Cerebellar nuclear complex (tissue), 1 donor: ENCODE measurements at places on chromosomes 16 and 17.

- no peak for DNase-seq
Measured at GRCh38 chr17:39352511-39352910, 48.9 kb downstream of the FBXL20 start.

- DNase-seq, result no peak
Measured at GRCh38 chr16:53041320-53042051, 11.2 kb downstream of the CHD9NB start.

GRCh38 chr16:81076566-81077075, 417 bp downstream of the C16orf46 start:
- DNase-seq, result peak; percentile 79

- no peak for DNase-seq
Measured at GRCh38 chr17:35291802-35292201, 48.9 kb downstream of the SLFN5 start.

DNA sequence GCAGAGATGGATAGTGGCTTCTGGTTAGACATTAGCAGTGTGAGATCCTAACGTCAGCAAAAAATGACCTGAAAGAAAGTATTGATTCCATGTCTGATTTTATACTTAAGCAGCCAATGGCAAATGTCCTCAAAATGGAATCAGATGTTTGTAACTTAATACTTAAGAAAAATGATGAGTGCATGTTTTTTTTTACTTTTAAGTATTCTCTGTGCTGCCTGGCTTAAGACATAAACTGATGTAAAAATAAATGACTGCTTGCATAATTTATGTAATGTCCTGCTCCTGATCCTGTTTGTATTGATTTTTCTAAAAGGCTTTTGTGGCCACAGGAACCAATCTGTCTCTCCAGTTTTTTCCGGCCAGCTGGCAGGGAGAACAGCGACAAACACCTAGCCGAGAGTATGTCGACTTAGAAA, 7.4 kb downstream of the CBFB start:
- no peak for DNase-seq

DNA sequence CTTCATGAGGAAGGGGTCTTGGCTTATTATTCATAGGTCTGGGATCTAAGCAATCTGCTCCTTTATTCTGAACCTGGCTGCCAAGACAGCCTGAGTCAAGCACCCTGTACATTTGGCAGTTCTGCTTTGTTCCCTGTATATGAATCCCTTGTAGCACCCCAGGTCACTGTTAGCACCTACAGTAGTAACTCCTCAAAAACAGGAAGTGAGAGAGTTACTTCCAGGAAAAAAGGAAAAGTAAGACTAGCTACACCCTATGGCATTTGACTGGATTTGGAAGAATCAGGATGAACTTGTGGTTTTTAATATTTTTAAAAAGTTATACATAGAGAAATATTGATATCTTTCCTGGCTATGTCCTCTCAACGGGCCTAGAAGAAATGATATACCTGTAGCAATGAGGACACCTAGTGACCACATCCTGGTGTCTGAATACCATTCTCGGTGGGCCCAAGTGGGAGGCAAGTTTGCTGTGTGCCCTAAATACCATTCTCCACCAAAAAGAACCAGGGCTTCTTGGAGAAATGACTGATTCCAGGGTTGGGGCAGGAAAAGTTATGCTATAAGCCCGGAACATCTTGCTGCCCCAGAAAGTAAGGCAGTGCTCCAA, 9.9 kb downstream of the ANKRD40 start:
- no peak for DNase-seq

DNA sequence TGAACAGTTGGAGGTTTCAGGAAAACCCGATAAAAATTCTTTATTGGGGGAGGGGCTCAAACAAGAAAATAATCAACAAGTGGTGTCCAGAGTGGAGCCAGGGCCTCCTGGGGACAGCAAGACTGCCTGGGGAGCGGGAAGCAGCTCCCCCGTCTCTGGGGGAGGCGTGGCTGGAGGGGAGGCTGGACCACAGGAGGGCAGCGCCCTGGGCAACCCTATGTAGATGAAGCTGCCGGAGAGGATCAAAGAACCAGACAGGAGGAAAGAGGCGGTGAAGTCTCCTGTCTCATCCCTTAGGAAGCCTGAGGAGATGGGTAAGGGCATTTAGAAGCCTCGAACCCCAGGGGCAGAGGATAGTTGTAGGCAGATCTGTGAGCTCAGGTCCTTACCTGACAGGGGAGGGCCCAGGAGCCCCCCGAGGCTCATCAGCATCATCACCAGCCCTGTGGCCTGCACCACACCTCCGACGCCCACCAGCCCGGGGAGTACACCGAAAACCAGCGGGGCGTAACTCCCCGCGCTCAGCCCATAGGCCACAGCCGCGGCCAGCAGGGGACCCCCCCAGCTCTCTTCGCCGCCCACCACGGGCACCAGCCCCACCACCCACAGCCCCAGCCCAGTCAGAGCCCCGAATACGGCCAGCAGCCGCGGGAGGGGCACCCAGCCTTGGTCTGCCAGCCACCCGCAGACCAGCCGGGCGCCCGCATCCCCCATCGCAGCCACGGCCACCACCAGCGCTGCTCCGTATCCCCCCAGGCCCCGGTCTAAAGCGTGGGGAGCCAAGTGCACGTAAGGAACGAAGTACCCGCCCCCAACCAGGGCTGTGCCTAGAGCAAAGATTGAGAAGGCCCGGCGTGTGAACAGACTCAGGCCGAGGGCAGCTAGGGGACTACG, 2.0 kb downstream of the SLC16A11 start:
- DNase-seq, result no peak
